ENCODE measurements at places on chromosomes 7 and 10.

- peak; percentile 70 for DNase-seq
Observed at GRCh38 chr10:72248468-72249151, 25.1 kb upstream of the DDIT4 start.

DNA sequence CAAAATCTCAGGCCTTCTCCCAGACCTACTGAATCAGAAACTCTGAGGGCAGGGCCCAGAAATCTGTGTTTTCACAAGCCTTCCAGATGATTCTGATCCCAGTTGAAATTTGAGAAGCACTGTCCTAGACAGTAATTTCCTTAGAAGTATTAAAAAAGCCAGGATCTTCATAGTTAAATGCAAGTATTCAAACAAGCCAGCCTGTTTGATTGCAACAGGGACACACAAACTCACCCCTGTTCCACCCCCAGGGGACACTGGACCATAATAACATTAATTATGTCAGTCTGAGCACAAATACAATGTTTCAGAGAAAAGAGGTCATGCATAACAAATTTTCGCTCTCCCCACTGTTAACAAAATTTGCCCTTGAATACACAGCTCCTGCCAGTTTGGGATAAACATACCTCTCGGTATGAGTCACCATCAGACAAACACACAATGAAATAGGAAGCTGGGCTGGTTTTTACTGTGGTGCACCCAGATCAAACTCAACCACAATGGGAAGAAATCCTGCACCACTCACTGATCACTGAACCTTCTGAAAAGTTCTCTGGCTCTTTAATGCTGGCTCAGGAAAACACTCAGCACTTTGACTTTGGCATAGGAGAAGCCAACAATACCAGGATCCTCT is 34.3 kb downstream of the ABLIM1 start:
- DNase-seq = no peak

DNA sequence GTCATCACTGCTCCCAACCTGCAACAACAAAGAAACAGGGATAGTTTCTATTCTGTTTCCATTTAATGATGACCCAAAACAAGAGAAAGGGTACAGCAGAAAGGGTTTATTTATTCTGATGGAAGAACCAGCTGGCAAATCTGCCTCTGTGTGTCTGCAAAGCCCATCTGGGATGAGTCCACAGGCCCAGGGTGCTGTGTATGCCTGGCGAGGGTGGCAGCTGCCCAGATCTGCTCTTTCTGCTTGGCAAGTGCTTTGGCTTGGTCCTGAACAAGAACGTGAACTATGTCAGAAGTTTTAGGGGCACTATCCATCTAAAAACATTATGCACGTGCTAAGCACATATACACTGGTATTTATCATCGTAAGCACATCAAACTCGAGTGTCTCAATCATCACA is 333.8 kb downstream of the CXCL12 start:
- no peak for DNase-seq

DNA sequence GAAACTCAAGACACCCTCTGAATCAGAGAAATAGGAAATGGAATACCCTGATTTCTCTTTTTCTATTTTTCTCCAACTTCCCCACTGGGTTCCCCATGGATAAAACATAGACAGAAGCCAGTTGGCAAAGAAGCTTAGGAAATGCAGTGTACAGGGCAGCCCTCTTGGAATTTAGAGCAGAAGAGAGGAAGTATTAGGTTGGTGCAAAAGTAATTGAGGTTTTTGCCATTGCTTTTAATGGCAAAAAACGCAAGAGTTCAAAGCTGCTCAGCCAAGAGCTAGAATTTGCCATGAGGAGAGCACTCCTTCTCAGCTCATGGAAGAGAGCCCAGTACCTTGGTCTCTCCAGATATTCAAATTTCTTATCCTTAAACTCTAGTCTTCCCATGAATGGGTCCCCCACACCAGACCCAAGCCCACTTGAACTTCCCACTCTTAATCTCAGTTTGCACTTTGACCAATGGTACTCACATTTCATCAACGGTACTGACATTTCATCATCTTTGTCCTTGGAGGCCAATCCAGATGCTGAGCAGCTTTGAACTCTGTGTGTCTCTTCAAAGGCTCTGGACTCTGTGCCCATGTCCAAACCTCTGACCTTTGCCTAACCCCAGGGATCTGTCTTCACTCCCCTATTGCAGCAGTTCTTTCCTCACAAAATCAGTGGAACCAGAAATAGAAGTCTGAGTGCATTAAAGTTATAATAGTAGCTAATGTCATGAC is 73.2 kb upstream of the PPP1R3C start:
- DNase-seq = no peak

- no peak for DNase-seq
Observed at GRCh38 chr7:155193716-155194115, 104.0 kb upstream of the INSIG1 start.

GRCh38 chr7:2172311-2173188 is 60.2 kb downstream of the MAD1L1 start:
- no peak for DNase-seq

GRCh38 chr10:77157248-77158019 is 480.2 kb downstream of the KCNMA1 start:
- DNase-seq = no peak

GRCh38 chr7:98418271-98418635 is 17.4 kb upstream of the BAIAP2L1 start:
- no peak for DNase-seq

DNA sequence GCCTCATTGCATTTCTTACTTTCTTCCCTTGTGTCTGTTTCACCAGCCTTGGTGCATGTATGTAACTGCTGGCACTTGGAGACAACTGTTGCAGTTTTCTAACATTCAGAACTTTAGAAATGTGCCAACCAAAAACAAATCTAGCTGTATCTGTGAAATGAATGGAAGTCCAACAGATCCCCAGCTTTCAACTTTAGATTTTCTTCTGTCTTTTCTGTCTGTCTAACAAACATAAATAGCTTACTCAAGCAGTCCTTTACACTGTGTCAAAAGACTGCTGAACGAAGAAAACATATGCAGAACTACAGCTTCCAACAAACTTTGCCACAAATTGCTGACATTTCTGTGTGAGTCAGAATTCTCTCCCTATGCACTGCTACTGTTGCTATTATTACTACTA is 30.9 kb downstream of the SORCS1 start:
- DNase-seq = no peak

GRCh38 chr10:35789996-35790395 is 147.9 kb upstream of the FZD8 start:
- DNase-seq = no peak

GRCh38 chr10:26780106-26780792 is 80.5 kb downstream of the ABI1 start:
- no peak for DNase-seq

- DNase-seq = no peak
Observed at GRCh38 chr10:13247246-13247645, 13.1 kb upstream of the UCMA start.

DNA sequence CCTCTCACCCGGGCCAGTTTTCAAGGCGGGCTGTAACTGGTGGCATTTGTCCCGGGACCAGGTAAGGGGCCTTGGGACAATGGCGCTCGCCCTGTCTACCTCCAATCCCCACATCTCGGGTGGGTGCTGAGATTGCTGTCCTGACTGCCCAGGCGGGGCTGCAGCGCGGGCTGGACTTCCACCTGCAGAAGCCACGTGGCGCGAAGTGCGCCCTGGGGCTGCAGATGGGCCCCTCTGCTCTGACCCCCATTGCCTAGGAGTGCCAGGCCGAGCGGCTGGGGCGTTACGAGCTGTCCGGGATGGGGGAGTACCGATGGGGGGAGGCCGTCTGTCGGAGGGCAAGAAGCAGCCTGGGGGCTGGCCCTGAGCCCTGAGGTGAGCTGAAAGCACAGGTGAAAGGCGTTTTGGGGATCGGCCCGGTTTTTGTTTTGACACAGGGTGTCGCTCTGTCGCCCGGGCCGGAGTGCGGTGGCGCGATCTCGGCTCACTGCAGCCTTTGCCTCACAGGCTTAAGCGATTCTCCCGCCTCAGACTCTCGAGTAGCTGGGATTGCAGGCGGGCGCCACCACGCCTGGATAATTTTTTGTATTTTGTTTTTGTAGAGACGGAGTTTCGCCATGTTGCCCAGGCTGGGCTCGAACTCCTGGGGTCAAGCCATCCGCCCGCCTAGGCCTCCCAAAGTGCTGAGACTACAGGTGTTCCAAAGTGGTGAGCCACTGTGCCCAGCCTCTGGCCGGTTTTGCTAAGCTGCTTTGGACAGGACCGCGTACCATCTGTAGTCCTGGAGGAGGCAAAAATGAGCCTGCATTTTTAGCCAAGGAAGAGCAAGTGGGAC is at the start of gene SFXN2:
Gene SFXN2 (plus strand): TSS at position 16 of the 835 bp plus-strand sequence. CDS start 12,001 bp downstream, outside the sequence.
- no peak for DNase-seq

- no peak for DNase-seq
Observed at GRCh38 chr7:139695588-139695987, 82.2 kb downstream of the HIPK2 start.

DNA sequence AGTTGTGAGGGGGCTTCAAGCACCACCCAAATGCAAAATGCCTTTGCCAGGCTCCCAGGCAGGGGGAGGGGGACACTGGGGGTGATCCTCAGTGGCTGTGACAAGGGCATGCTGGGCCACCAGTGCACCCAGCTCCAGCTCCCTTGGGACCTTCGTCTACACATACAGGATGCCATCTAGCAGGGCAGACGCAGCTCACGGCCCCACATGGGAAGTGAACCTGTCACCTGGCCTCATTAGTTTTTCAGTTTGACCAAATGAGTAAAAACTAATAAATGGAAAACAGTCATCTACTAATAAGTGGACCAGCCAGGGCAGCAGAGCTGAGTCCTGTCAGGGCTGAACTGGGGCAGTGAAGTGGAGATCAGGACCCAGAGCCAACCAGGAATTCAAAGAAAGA is 50.2 kb downstream of the TLL2 start:
- DNase-seq = no peak

DNA sequence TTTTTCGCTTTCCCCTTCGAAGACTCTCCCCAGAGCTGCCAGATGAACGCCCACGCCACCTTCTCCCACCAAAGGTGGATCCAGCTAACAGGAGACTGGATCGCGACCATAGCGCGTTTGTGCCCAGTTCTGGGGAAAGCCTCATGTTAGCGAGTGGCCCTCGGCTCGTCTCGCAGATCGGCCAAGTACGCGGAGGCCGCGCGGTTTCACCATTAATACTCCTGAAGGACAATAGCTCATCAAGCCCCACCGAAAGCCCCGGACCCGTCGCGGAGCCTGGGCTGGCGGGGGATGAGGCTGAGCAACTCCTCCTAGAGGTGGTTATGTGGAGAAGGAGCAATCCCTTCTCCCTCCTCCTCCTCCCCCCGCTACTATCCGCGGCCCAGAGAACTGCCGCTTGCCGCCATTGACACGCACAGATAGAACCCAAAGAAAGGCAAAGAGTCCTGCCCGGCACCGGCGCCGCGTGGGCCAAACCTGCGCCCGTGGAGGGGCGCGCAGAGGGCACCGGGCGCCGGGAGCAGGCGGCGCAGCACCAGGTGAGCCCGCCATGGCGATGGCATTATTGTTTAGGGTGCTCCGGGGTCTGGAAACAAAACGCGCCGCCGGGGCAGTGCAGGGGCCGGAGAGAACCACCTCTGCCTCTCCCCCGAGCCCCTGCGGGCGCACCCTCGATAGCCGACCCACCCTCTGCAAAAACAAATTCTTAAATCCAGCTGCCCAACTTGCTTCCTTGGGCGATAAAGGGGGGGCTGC is at the start of gene MACROH2A2:
Gene MACROH2A2 (plus strand): TSS at position 385 of the 756 bp plus-strand sequence. CDS start 22,813 bp downstream, outside the sequence.
- peak; percentile 19 for DNase-seq

DNA sequence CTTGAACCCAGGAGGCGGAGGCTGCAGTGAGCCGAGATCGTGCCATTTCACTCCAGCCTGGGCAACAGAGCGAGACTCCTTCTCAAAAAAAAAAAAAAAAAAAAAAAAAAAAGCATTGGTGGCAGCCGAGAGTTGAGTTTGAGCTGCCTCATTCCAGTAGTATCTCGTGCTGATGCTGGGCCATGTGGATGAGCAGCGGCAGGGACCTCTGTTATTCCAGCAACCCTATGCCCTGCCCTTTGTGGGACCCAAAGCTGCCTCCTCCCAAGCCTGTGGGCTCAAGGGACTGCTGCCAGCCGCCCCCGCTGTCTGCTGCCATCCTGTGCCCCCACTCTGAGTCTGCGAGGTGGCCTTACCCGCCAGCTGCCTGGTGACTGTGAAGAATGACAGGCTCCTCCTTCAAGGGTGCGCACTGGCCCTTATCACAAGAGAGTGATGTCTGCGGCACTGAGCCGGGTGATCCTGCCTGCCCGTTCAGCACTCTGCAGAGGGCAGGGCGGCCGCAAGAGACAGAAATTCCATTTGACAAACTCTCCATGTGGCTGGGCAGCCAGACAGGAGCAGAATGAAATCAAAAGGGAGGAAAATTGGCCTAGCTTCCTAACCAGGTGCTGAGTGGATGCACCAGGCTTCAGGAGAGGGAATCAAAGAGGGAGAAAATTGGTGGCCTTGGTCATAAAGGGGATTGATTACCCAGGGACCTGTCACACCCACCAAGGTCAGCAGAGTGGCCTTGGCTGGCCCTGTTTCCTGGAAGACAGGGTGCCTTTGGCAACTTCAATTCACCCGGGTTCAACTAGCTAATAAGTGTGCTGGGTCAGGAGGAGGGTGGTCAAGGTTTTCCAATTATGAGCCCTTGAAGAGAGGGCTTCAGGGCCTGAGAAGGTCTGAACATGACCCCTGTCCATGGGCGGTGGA is 65.3 kb upstream of the ZMIZ1 start:
- no peak for DNase-seq

GRCh38 chr10:101050208-101051069 is 11.3 kb upstream of the KAZALD1 start:
- DNase-seq = peak; percentile 86

- no peak for DNase-seq
Observed at GRCh38 chr10:89738551-89739209, 37.3 kb downstream of the KIF20B start.

- DNase-seq = no peak
Observed at GRCh38 chr7:144670218-144670617, 165.6 kb downstream of the TPK1 start.

- DNase-seq = no peak
Observed at GRCh38 chr10:124394583-124394982, 24.1 kb downstream of the OAT start.

- no peak for DNase-seq
Observed at GRCh38 chr7:90645784-90646183, 49.7 kb downstream of the CDK14 start.

GRCh38 chr7:70092314-70093204 is 494.3 kb downstream of the AUTS2 start:
- no peak for DNase-seq

- DNase-seq = no peak
Observed at GRCh38 chr10:125076891-125077541, 83.3 kb downstream of the CTBP2 start.

- no peak for DNase-seq
Observed at GRCh38 chr7:156309016-156309620, 331.5 kb upstream of the RNF32 start.

GRCh38 chr7:50814166-50814565 is 31.5 kb upstream of the GRB10 start:
- no peak for DNase-seq

DNA sequence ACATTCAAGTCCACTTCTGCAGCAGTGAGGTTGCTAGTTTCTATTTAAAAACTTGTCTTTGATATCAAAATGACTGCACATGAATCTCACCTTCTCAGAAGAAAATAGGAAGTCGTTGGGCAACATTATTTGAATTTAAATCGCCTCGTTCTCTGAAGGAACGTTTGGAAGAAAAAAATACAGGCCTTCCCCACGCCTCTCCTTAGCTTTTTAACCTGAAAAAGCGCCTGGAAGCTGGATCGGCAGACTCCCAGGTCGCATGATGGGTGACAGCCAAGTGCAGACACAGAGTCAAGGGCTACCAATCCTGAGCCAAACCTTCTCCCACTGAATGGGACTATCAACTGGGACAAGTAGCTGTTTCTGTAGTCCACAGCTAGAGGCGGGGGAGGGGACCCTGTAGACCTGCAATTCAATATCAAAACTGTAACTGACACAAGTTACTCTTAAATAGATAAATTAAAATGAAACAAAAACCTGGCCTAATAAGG is 2.2 kb downstream of the FAM53B start:
- peak; percentile 35 for DNase-seq

All from activated T-cell treated with anti-CD3 and anti-CD28 coated beads, Interleukin-2, amount 50 U/mL, for 1 hour (primary cell).